Right lung (tissue), 10 donors: ENCODE measurements at places on chromosomes 13 and 19. TPM values are rescaled to one million over a fixed set of nuclear protein-coding genes. Genes with fewer than 3 reads are reported as not detected.

DNA sequence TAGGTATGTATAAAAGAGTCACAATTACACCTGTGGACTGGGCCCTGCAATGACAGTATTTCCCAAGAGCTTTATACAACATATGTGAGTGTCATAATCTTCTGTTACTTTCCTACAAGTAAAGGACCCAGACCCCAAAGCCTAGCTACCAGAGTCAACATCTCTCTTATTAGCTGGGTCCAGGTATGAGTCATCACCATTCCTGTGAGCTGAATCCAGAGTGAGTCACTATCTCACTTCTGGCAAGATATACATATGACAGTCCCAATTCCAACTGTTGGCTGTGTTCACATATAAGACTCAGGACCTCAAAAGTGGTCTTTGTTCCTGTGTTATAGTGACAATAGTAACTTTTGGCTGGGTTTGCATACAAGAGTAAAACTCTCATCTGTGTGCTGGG is 46.7 kb downstream of the ZNF729 start:
- DNase-seq, result no peak

DNA sequence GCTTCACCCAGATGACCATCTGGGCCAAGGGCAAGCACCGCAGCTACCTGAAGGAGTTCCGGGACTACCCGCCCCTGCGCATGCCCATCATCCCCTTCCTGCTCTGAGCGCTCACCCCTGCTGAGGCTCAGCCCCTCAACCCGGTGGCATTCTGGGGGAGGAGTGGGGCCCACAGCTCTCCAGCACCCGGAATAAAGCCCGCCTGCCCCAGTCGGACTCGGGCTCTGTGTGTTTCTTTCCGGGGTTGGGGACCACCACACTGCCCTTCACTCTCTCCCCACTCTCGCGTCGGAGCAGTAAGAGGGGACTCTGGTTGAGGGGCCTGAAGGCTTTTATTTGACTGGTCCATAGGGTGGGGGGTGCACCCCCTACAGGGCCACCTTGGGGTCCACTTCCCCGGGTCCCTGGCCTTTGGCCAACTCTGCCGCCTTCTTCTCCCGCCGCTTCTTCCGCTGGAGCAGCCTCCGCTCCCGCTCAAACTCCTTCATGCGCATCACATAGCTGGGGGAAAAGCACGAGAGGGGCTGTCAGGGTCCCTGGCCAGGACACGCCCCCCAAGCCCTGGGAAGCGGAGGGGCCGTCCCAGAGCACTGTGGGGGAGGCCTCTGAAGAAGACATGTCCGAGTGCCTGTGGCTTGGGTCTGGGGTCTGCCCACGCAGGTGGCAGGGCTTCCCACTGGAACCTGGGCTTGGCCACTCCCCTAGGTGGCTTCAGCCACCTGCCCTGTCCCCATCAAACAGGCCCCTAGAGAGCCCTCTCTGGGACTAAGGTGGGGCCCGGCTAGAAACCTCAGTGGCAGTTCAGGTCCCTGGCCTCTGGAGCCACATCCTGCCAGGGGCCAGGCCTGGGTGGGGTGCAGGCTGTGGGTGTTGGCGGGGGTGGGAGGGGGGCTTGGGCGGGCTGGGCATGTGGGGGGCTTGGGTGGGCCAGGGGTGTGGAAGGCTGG is 5.8 kb downstream of the NDUFB7 start:
- no peak for DNase-seq

GRCh38 chr19:2167896-2168618 is 4.3 kb downstream of the DOT1L start:
- DNase-seq, result no peak

GRCh38 chr19:14377883-14378328 is 3.3 kb upstream of the ADGRE5 start:
- no peak for DNase-seq

- DNase-seq, result peak; percentile 14
Measured at GRCh38 chr13:49791315-49791710, 1.2 kb downstream of the KPNA3 start.

DNA sequence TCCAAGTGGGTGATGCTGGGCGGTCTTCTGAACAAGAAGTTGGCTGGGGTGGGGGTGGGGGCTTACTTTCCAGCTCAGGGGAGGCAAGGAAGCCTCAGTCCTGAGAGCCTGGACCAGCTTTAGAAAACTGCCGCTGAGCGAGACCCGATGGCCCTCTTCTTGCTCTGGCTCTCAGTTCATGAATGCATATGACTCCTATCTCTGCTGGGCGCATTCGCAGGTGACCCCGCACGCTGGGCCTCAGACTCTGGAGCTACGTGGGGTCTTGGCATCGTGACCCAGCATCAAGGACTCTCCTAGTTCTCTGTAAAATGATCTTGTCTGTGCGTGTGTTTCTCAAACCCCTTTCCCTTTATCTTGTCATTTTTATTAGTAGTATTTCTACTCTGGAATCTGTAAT is 19.7 kb downstream of the PRAM1 start:
- DNase-seq, result no peak

DNA sequence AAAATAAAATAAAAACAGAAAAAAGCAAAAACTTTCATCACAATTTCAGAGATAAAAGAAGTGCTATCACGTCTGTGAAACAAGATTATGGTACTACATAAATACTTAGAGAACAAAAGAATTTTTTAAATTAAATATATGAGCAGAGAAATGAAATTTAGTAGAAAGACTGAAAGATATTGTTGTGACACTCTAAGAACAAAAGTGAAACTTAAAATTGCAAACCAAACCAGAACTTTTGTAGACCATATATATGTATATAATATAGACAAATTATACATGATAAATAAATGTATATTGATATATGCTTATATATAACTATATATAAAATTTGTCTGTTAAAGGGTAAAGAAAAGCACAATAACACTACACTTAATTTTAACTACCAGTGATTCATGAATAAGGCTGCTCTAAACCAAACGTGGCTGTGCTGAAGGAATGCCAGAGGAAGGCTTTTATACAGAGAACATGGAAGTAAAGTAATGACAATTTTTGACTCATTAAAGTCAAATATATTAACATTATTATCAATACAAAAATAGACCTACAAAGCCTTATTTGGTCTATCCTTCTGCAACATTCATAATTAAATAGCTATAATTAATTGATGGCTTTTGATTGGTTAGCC is 1516.7 kb upstream of the PCDH20 start:
- DNase-seq, result no peak

- peak; percentile 88 for DNase-seq
Measured at GRCh38 chr19:49149652-49150105, 5.5 kb downstream of the HRC start.

DNA sequence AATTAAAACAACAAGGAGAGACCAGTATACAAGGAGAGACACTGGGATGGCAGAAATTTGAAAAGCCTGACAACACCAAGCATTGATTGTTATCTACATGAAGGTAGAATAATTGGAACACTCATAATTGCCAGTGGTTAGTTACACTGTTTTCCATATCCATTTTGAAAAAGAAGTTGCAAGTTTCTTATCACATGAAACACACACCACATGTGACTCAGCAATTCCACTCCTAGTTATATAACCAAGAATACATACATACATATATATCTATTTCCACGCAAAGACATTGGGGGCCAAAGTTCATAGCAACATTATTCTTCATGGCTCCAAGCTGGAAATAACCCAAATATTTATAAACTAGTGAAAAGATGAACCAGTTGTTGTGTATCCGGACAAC is 15.2 kb upstream of the PABPC3 start:
- DNase-seq, result no peak

- DNase-seq, result no peak
Measured at GRCh38 chr19:34838248-34838647, 65.2 kb upstream of the ZNF599 start.

GRCh38 chr19:51632126-51632525 is 1.9 kb upstream of the SIGLEC5 start:
- DNase-seq, result no peak

- DNase-seq, result no peak
Measured at GRCh38 chr13:49302222-49302621, 54.5 kb downstream of the CDADC1 start.

- no peak for DNase-seq
Measured at GRCh38 chr19:34662919-34663318, 14.0 kb downstream of the SCGB2B2 start.

DNA sequence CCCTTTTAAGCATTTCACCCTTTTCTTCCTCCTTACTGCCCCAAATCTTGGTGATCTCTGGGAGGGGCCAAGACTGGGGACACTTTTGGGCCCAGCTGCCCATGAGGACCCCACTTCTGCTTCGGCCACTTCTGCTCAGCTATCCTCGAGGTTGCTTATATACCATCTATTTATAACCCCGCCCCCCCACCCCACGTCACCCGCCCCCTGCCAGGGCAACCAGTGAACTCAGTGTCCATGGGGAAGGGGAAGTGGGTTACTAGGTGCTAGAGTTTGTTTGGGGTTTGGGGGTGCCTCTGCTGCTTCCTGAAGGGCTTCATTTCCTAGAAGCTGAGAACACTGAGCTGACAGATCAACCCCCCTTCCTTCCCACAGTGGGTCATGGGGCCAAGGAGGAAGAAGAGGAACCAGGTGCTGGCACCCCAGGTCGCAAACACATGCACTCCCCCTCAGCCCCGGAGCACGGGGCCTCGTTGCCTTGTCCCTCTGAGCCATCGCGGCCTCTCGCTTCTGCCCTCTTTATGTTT is 6.1 kb upstream of the ADGRE5 start:
- no peak for DNase-seq

GRCh38 chr19:28836421-28836820 is 376.5 kb downstream of the UQCRFS1 start:
- DNase-seq, result no peak

- no peak for DNase-seq
Measured at GRCh38 chr13:109646423-109646822, 140.0 kb downstream of the IRS2 start.

DNA sequence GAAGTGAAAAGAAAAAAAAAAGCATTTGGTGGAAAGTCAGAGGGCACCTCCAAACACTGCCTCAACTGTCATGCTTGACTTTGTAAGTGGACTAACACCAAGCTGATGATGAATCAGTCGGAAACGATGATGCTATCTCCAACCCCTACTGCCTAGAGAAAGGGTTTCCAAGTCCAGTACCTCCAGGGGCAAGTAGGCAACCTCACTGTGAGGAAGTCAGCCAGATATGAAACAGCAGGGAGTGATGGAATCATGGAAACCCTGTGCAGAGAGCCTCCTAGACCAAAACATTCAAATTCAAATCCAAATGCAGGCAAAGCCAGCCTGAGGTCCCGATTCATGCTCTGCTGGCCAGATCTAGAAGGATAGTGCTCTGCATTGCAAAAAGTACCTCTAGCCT is 100.9 kb upstream of the SERP2 start:
- DNase-seq, result no peak

DNA sequence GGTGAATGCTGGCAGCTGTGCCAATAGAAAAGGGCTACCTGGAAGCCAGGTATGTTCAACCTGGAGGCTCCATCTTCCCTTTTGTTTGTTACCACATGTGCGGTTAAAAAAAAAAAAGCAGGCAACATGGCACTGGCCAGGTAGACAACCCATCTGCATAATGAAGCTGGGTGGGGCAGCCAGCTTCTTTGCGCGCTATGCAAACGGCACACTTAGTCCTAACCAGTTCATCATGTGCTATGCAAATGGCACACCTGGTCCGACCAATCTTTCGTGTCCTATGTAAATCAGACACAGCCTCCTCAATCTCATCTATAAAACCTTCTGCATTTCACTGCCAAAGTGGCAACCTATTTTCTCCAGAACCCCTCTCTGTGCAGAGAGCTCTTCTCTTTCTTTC is 11.3 kb upstream of the IGSF23 start:
- DNase-seq, result no peak

- no peak for DNase-seq
Measured at GRCh38 chr13:96511587-96511986, 421.7 kb downstream of the HS6ST3 start.

- DNase-seq, result peak; percentile 14
Measured at GRCh38 chr13:67229481-67230403, at the start of gene PCDH9. PCDH9 (minus strand) TSS chr13:67230336; CDS start chr13:67228440, 1,896 bp downstream.

GRCh38 chr19:55075371-55075998 is at the start of gene EPS8L1:
EPS8L1 (plus strand) TSS chr19:55075869; CDS start chr19:55076445, 576 bp downstream.
- DNase-seq, result no peak

DNA sequence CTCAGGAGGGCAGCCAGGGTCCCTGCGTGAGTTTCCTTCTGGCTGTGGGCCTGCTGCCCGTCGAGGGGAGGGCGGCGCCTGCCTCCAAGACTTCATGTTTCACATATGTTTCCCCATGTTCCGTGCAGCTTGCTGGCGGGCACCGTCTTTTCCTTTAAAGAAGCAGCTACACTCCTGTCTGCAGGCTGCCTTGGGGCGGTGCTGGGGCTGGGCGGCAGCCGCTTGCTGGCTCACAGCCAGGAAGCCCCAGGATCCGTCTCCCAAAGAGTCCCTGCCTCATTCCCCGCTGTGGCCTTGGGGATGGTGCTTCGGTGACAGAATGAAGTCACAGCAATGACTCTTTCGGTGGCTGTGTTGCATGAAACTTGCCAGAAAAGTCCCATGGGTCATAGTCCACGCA is 24.9 kb downstream of the PIAS4 start:
- DNase-seq, result no peak

GRCh38 chr19:32816555-32817099 is 52.9 kb downstream of the SLC7A9 start:
- DNase-seq, result no peak

GRCh38 chr19:45218426-45218825 is 26.8 kb downstream of the EXOC3L2 start:
- no peak for DNase-seq

- DNase-seq, result no peak
Measured at GRCh38 chr19:18858906-18859646, 27.3 kb downstream of the UPF1 start.

- DNase-seq, result no peak
Measured at GRCh38 chr19:43467730-43468129, 2.3 kb upstream of the LYPD3 start.

GRCh38 chr19:49666120-49666444 is 349 bp downstream of the BCL2L12 start:
- DNase-seq, result no peak

DNA sequence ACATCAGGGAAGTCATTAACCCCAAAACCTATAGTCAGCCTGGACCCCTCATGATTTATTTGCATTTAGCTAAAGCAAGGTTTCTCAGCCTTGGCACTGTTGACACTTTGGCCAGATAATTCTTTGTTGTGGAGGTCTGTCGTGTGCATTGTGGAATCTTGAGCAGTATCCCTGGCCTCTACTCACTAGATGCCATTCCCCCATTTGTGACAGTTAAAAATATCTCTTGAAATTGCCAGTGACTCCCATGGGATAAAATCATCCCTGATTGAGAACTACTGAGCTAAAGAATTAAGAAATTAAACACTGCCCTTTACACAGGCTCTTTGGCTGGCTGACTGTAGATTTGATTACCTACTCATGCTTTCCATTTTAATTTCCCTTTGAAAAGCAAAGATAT is 102.7 kb downstream of the LMO7 start:
- DNase-seq, result no peak

- DNase-seq, result no peak
Measured at GRCh38 chr13:24982333-24982999, 113.5 kb upstream of the PABPC3 start.

SCN1B gene
- polyA plus RNA-seq, result 1.1 TPM

TNFSF13B gene
- polyA plus RNA-seq, result 4.8 TPM

SLC1A5 gene
- 73.2 TPM for polyA plus RNA-seq

CLC gene
- 1.3 TPM for polyA plus RNA-seq

QPCTL gene
- polyA plus RNA-seq, result 14.6 TPM

COMP gene
- not detected for polyA plus RNA-seq

ATP4A gene
- not detected for polyA plus RNA-seq

OR10H1 gene
- polyA plus RNA-seq, result 0.03 TPM

IFI30 gene
- polyA plus RNA-seq, result 14.7 TPM

ZNF813 gene
- polyA plus RNA-seq, result 5.8 TPM

KLF1 gene
- polyA plus RNA-seq, result 2.3 TPM

CCNE1 gene
- polyA plus RNA-seq, result 5.6 TPM

ZNF534 gene
- 0.42 TPM for polyA plus RNA-seq

ZNF761 gene
- polyA plus RNA-seq, result 16.4 TPM

ATP1A3 gene
- 0.24 TPM for polyA plus RNA-seq

KIR2DL3 gene
- polyA plus RNA-seq, result 0.35 TPM

TPTE2 gene
- polyA plus RNA-seq, result 0.19 TPM

RASAL3 gene
- polyA plus RNA-seq, result 3.3 TPM
